Activated CD4-positive, alpha-beta T cell treated with anti-CD3 and anti-CD28 coated beads, Interleukin-2, amount 50 U/mL, for 1 hour (primary cell): ENCODE measurements at places on chromosomes 5 and 9.

- DNase-seq, result no peak
Measured at GRCh38 chr5:58407042-58407719, 52.7 kb downstream of the PLK2 start.

- no peak for DNase-seq
Measured at GRCh38 chr5:55101556-55102276, 730 bp upstream of the GZMA start.

DNA sequence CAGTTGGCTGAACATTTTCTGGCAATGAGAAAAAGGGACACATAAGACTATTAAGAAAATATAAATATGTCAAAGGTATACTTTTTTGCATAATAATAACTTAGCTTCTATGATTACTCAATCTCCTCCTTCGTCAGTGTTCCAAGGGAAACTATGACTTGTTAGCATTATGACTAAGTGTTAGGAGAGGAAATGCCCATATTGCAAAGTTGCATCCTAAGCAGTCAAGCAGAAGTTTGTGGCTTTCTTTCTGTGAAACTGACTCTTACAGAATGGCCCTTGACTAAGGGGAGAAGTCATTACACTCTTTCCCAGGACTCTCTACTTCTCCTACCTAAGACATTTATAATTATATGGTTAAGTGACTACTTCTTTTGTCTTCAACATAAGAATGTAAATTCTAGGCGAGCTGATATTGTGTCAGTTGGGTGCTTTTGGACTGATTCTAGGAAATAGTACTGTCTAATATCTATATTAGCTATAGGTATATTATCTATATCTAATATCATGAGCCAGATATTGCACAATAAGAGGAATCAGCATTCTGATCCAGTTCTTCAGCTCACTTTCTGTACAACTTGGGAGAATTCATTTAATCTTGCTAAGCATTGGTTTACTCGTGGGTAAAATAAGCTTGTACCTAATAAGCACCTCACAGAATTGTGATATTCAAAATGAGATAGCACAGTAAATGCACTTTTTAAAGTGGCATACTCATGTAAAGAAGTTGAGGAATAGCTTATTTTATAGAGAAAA is 16.4 kb upstream of the SPINK6 start:
- no peak for DNase-seq

DNA sequence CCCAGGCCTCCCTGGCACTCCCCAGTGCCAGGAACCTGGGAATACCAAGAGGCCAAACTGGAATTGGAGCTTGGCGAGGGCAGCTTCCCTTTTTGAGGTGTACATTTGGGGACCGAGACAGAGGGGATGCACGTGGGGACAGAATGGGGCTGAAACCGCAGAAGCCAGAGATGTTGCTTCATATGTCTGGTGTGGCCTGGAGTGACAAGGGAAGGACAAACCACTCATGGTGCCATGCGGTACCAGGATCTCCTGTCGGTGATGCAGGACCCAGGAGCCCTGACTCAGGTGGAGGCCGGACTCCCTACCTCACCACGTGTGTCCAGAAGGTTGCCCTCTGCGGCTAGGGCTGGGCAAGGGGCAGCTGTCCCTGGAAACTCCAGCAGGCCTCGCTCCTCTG is 4.0 kb upstream of the CSF2 start:
- DNase-seq, result no peak

DNA sequence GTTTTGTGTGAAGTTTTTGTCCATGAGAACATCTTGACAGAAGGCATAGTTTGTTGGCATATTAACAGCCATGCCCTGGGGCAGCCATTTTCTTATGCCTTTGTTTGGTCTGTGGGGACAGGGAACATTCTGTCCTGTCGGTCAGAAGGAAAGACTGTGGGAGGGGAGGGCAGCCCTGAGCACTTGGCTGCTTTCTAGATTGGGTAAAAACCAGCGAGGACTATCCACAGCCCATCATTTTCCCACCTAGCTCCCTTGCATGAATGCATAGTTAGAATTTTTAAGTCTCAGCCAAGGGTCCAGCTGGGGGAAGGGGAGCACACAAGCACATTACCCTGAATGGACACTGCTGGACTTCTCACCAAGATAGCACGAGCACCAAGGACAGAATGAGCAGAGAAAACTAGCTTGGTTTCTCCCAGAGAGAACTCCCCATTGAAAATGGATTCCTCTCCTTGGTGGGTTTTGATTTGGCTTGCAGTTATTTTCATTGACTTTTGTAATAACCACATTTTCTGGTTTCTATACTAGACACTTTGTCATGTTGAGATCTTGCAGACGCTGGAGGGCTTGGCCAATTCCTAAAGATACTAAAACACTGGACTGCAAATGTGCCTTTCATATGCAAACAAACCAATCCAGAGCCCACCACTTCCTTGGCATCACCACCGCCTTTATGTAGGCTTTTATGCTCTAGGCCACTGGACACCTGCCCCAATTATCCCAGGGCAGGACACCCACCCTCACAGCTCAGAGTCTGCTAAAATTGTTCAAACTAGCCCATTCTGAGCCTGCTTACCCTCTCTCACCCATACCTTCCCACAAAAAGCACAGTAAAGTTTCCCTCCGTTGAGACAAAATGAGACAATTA is 129.9 kb downstream of the BOD1 start:
- DNase-seq, result no peak

DNA sequence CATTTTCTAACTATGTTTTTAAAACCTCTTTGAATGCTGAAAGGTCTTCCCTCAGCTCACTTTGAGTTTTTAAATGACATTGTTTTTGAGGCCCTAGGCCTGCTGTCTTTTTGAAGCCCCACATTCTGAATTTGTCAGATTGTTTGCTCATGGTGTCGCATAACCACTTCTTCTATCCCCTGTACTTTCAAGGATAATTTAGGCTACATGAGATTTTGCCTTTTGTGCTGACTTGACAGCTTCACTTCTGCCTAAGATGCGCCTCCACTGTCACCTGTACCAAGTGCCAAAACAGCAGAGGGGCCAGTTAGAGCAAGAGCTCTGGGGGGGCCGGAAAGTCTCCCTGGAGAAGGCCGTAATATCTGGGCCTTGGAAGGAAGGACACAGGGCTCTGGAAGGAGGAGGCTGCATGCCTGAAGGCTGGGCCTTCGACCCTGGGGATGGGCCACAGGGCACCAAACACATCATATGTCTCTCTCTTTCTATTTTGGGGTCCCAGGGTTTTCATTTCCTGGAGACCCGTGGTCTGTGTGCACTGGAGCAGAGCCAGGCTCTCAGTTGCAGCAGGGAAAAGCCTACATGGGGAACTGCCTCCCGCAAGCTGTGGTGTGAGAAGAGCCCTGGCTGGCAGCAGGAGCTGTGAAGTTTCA is 49.1 kb downstream of the NDST1 start:
- no peak for DNase-seq

- no peak for DNase-seq
Measured at GRCh38 chr5:11851416-11851815, 52.8 kb downstream of the CTNND2 start.

GRCh38 chr9:99824378-99825171 is 2.9 kb downstream of the NR4A3 start:
- peak; percentile 72 for DNase-seq

- DNase-seq, result no peak
Measured at GRCh38 chr9:125878164-125878631, 131.0 kb downstream of the PBX3 start.

GRCh38 chr9:108430655-108431054 is 425.1 kb downstream of the ACTL7B start:
- no peak for DNase-seq

GRCh38 chr5:57621624-57622023 is 139.0 kb upstream of the ACTBL2 start:
- DNase-seq, result no peak

DNA sequence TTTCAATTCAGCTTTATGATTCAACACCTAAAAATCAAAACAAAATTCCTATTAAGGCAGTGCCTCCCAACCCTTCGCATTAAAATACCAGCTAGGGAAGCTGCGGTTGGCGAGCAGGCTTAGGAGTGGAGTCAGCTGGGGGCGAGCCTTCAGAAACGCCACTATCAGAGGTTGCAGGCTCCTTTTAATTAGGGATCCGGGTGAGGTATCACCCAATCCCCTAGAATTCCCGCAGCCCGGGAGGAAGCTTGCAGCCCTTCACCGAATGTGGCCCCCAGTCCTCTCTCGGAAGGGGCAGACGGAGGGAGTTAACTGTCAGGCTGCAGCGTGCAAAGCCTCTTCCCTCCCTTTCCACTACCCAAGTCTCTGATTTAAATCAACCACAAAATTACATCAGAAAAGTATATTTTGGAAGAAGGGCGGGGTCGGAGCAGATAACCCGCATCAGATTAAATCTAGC is 1.7 kb downstream of the STC2 start:
- no peak for DNase-seq

DNA sequence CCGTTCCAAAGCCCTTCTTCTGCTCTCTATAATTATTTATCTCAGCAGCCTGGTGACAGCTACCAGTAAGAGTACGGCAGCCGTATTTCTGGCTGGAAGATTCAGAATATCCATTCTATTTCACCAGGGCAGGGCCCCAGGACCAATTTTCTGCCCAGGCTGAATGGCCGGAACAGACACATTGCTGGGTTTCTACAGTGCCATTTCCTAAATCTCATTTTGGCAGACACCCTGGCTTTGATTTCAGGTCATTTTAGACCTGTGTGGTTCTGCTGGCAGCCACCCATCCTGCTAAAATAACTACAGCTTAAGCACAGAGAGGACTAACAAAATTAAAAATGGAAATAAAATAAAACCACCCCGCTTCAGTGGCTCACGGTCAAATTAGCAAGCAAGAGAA is 95.0 kb downstream of the CRB2 start:
- no peak for DNase-seq

DNA sequence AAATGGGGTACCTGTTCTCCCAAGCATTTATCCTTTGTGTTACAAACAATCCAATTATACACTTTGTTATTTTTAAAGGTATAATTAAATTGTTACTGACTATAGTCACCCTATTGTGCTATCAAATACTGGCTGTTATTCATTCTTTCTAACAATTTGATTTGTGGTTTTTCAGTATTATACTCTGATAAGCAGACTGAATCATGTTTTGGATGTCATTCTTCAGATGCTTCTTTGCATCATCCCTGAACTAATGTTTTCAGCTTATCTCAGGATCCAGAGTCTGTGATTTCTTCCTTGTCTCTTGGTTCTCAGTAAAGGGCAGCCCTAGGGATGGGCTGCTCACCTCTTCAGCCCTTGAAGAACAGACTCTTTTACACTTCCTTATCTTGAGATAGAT is 177.8 kb upstream of the SGCD start:
- no peak for DNase-seq

- no peak for DNase-seq
Measured at GRCh38 chr5:148830211-148830610, 3.8 kb downstream of the ADRB2 start.

GRCh38 chr5:582936-583635 is 29.1 kb upstream of the CEP72 start:
- no peak for DNase-seq

DNA sequence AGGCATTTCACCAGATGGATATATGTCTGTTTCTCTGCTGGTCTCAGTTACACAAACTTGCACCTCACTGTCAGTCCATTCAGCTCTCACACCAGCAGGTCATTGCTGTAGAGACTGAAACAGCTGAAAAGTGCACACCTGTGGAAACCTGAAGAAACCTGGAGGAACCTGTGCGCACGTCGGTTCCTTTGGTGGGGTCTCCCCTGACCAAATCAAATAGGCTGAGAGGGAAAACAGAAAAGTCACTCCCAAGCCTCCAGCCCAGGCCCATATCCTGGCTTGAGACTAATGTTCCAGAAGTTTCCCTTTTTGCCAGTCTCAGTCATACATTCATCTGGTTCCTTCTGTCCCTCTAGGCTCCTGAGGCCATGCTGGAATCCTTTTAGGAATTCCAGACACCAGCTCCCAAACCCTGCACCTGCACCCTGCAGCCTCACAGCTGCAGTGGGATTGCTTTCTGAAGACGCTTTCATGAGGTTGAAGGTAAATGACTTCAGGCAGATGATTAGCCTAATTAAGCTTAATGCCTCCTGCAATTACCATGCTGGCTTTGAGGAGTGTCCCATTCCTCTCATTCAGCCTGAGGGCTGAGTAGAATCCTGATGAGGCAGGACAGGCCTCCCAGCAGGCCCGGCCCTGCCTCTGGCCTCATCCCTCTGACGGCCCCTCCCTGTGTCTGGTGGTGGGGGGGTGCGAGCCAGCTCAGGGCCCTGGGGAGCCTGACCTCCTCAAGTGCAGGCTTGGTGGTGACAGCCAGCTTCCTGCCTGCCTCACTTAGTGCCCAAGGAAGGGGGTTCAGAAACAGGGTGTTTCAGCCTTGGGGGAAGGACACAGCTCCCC is 24.3 kb upstream of the CXCL14 start:
- DNase-seq, result no peak

GRCh38 chr5:67003935-67004729 is 192.5 kb downstream of the CD180 start:
- DNase-seq, result peak; percentile 87

DNA sequence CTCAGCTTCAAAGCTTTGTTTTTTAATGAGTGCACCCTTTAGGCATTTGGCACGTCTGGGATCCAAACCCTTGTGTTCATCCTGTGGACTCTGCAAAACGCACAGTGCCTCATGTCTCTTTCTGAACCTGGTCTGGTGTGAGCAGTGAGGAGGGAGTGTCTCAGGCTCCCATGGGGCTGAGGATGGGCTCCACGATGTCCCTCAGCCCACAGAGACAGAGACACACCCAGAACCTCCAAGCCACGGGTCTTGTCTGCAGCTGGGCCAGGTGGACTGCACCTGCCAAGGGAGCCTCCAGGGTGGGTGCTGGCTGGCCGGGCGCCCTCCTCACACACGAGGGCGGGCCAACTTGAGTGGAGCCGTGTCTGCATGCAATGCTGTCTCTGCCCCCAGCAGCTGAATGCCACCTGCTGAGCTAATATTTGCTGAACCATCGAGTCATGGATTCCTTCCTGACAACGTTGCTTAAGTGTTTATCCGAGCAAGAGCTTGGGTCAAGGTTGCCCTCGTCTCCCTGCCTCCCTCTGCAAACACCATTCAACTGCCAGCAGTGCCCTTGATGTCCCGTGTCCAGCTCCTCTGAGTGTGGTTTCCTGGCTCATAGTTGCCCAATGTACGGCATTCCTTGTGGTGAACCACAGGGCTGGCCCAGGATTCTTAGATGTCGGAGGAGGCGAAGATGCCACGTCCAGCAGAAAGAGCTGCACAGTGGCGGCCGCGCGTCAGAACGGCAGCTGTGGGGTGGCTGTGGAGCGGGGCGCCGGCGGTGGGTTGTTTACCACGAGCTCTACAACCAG is 31.4 kb upstream of the LPCAT1 start:
- no peak for DNase-seq

DNA sequence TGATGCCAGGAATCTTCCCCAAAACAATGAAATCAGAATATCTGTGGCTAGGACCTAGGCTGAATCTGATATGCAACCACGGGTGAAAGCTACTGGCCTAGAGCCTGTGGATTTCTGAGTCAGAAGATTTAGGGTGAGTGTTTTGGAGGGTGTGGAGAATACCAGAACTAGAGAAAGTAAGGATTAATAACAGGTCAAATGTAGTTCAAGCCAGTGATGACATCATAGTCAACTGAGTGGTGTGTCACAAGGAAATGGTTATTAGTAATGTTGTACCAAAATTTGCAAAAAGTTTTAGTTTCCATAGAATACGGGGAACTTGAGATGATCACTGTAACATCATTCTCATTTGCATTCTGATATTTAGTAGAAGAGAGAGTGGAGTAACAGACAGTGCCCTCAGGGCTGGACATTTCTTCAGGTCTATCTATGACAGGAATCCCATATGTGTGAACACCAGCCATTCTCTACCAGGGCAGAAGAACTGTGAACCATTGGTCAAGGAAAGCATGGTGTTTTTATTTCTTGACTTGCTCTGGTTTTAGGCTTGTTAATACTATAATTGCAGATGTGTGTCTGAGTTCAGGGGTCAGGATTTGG is 3.7 kb downstream of the GALNT12 start:
- DNase-seq, result no peak

- no peak for DNase-seq
Measured at GRCh38 chr5:6754766-6755165, 41.5 kb downstream of the TENT4A start.
